ENCODE measurements at places on chromosomes 12 and 14.

GRCh38 chr14:105053421-105053820 lies 11.8 kb downstream of the GPR132 start:
- no peak for DNase-seq

DNA sequence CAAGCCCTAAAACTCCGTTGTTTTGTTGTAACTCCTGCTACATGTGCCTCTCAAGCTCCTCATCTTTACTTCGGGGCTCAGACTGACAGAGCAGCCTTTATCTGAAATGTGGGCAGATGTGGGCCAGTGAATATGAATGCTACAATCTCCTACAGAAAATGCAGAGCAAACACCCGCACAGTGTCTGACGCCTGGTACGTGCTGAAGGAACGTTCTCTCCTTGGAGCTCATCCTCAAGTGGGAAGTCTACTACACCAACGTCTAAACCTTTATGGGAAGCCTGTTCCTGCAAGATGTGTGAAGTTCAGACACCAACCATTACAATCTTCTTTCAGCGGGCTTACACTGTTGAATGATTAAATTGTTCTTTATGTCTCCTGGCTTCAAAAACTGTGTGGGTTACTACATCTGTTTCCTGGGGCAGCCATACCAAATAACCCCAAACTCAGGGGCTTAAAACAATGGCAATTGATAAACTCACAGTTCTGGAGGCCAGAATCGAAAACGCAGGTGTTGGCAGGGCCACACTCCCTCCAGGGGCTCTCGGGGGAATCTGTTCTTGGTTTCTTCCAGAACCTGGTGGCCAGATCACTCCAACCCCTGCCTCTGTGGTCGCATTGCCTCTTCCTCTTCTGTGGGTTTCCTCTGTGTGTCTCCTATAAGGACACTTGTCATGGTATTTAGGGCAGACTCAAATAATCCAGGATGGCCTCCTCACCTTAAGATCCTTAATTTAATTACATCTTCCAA lies 179.7 kb upstream of the PLXNC1 start:
- DNase-seq = no peak

- DNase-seq = no peak
Observed at GRCh38 chr12:113041560-113041959, 15.0 kb upstream of the DTX1 start.

DNA sequence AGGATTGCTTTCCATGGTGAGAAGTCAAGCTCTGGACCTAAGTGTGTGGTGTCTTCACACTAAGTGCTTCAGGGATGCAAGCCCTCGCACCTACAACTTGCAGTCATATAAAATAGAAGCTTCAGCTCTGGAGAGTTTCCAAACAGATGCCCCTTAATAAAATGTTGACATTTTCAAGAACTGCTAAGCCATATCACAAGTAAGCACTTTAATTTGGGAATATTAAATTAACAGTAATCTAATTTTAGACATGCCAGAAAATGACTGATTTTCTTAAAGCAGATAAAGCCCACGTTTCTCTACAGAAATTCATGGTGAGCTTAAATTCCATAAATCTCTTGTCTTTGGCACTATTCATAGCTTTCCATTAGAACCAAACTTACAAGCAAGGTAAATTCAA lies 600.1 kb upstream of the FLRT2 start:
- no peak for DNase-seq

DNA sequence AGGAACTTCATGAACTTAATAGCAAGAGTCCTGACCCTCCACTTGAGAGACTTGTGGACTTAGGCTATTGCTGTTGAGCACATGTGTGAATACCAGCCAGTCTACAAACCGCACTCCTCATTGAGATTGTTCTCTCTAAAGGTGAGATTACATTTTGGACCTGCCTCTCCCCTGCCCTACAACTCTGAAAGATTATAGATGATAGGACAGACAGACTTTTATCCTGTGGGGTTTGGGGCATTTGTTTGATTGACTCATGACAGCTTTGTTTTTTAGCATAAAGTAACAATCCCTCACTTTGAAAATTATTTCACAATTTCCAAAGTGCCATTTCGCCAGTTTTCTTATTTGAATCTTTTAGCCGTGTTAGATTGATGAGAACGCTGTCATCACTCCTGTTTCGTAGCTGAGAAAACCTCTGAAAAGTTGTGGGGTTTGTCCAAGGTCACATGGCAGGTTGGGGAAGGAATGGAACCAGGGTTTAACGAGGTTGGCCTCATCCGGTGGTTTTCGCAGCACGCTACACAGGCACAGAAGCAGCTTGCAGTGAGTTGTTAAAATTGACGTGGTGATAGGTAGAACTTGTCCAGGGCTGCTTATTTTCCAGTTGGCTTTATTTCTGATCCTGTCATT lies 836 bp downstream of the EVL start:
- DNase-seq = peak; percentile 52

DNA sequence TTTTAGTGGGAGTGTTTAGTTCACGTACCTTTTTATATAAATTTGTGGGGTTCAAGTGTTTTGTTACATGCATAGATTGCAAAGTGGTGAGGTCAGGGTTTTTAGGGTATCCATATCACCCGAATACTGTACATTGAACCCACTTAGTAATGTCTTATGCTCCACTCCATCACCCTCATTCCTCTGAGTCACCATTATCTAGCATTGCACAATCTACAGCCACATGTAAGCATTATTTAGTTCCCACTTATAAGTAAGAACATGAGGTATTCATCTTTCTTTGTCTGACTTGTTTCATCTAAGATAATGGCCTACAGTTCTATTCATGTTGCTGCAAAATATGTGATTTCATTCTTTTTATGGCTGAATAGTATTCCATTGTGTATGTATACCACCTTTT lies 583.7 kb upstream of the LRFN5 start:
- no peak for DNase-seq

GRCh38 chr12:6745741-6746525 lies 7.0 kb downstream of the MLF2 start:
- no peak for DNase-seq

DNA sequence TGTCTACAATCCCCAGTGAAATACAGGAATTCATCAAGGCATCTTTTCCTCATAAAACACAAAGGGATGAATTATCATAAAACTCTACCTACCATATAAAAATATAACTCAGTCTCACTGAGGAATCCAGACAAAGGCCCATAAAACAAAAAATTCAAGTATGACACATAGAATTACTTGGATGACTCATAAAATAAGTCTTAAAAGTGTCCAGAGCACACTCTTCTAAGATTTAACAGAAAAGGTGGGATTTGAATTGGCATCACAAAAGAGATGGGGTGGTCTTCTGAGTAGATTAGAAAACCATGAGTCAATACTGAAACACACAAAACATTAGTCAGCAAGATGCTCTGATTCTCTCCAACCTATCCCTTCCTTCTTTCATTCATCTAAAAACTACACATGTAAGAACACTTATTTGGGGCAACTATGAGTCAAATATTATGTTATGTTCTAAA lies 202.7 kb upstream of the GARIN6 start:
- DNase-seq = no peak

DNA sequence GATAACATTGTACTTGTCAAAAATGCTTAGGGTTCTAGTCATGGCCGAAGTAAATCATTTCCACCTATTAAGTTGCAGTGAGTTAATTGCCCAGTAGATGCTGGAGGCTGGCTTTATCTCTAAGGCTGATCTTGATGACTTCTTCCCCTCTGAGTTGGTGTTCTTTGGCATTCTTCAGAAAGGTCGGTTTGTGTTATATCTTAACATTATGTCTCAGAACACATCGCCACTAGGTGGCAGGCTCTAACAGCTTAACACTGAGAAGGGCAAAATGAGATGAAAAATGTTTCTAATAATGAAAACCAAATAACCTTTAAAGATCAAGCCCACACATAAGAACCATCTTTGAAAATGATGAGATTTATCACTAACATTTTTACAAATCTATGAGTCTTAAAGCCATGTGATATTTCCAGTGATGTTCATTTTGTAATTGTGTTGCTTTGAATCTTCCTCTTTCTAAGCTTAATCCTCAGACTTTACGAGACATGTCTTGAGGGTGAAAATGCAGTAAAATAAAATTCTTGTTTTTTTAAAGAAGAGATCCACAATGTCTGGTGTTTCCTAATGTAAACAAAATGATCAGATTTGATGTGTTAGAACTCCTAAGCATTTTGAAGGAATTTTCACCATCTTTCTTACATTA lies 28.6 kb downstream of the SUDS3 start:
- no peak for DNase-seq

GRCh38 chr12:63985456-63985855 lies 141.0 kb downstream of the SRGAP1 start:
- no peak for DNase-seq

GRCh38 chr14:69682621-69683263 lies 71.3 kb downstream of the SUSD6 start:
- DNase-seq = no peak

DNA sequence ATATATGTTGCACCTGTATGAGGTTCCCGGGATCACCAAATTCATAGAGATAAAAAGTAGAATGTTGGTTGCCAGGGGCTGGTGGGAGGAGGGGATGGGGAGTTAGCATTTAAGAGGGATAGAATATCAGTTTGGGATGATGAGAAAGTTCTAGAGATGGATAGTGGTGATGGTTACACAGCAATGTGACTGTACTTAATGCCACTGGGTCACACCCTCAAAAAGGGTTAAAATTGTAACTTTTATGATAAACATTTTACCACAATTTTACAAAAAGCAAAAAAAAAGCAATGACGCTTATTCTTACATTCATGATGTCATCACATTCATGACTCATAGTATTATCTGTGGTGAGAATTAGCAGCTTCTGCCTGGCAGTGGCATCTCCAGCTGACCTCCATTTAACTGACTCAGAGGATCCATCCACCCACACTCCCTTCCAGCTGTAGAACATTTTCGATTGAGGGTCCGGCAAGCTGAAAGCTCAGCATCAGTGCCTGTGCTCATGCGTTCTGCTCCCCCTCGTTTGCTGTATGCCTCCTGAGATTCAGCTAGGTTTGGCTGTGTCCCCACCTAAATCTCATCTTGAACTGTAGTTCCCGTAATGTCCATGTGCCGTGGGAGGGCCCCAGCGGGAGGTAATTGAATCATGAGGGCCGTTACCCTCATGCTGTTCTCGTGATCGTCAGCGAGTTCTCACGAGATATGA lies 64.8 kb upstream of the TMEM260 start:
- DNase-seq = no peak

DNA sequence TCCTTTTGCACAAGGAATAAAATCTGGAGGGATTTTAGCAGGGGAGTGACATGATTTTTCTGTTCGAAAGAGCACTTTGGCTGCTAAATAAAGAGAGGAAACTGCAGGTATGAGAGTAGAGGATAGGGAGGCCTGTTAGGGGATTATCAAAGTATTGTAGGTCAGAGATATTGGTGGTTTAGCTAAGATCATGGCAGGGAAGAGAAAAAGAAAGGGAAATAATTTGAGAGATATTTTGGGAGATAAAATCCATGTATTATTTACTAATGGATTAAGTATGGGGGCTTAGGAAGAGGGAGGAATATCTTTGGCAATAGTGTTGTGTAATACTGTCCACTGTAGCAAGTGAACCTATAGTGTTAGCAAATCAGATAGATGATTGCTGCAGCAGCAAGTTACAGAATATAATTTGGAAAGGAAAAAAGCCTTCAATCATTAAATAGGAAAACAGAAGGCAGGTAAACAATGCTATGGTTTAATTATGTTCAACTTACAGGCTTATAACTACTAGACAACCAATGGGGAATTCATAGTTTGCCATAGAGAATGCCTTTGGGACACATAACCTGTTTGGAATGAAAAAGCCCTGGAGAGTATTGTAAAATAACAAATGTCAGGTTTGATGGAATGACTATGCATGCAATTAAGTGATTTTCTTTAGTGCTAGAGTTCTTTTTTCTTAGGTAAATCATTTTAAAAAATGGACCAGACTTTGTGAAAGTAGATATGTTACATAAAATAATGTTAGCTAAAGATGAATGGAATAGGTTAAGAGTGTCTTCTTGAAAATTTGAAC lies 50.5 kb downstream of the ADIPOR2 start:
- DNase-seq = no peak

DNA sequence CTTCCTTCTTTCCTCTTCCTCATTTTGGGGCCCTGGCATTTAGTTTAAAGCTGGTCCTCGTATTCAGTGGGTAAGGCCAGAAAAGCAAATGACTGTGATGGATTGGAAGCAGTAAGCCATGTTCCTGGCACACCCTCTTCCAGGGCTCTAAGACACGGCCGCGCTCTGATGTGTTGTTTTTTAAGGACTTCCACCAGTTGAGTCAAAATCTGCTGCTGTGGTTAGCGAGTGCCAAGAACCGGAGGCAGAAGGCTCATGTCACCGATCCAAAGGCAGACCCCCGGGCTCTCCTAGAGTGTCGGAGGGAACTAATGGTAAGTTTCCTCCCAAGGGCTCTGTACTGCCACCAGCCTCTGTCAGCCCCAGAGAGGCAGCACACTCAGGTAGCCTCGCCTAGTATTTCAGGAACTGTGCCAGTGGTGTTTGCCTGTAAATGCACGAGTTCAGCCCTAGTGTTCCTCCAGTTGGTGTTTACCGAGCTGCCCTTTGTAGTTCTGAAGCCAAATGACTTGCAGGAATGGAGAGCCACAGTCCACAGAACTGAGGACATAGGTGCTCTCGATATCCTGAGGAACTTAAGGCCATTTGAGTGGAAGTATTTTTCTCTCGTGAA lies 72.7 kb downstream of the ESR2 start:
- DNase-seq = no peak

DNA sequence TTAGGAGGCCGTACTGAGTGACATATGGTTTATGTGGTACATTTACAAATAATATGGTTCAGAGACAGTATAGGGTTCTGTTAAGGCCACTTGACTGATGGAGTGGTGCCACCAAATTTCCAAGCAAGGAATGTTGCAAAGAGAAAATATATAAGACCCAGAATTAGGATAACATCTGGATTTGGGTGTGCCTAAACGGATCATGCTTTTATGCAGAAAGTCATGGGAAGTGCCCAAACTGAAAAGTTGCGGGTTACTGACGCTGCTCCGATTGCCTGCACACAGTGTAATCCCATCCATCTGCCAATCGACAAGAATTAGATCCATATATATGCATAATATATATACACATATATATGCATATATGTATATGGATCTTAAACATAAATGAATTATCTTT lies 138.4 kb upstream of the DCN start:
- DNase-seq = no peak

- no peak for DNase-seq
Observed at GRCh38 chr12:68403296-68403695, 71.1 kb upstream of the MDM1 start.

DNA sequence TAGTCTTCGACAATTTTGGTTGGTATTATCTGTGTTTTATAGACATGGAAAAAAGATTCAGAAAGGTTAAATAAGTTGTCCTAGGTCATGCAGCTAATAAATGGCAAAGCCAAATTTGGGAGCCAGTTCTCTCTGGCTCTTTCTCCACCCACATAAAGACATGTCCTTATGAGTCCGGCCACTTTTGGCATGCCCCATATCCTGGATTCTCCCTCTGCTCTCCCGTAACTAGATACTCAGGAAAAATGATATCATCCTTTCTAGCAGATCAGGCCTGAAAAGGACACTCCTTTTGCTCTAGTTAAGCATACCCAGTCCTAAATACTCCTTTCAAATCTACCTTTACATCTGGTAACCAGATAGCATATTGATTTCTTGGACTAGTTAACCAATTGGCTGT lies 64.4 kb downstream of the TTLL5 start:
- DNase-seq = no peak

Data from stimulated activated CD4-positive, alpha-beta T cell treated with anti-CD3 and anti-CD28 coated beads, TNF-alpha, amount 100 ng/mL, for 1 hour (primary cell).